A549 treated with RU486 at 1 μM for 4 hours (cell line): ENCODE measurements at places on chromosomes 7 and 10. TPM values are rescaled to one million over a fixed set of nuclear protein-coding genes. Genes with fewer than 3 reads are reported as not detected.

Gene VWDE
- total RNA-seq = 0.18 to 0.99 TPM (median 0.40 TPM) in 5 replicates

Gene NXPH1
- total RNA-seq = not detected in 5 replicates

Gene TMEM213
- total RNA-seq = not detected in 5 replicates

Gene GHRHR
- total RNA-seq = 0.29 TPM in 1 of 5 replicates, not detected in the others

Gene SHOC2
- total RNA-seq = 9.1 to 22.4 TPM (median 19.6 TPM) in 5 replicates

Gene SAMD9
- 1.8 to 7.4 TPM (median 5.9 TPM) in 5 replicates for total RNA-seq

Gene SPDYE6
- total RNA-seq = not detected in 5 replicates

Gene MYL7
- total RNA-seq = 1.2 TPM in 1 of 5 replicates, not detected in the others

Gene NEUROG3
- total RNA-seq = not detected in 5 replicates

Gene SORBS1
- total RNA-seq = 0.32 to 0.69 TPM (median 0.54 TPM) in 5 replicates
